ENCODE measurements at places on chromosomes 16 and 17.

GRCh38 chr16:4508806-4509205, 29.8 kb downstream of the CDIP1 start:
- DNase-seq = no peak

DNA sequence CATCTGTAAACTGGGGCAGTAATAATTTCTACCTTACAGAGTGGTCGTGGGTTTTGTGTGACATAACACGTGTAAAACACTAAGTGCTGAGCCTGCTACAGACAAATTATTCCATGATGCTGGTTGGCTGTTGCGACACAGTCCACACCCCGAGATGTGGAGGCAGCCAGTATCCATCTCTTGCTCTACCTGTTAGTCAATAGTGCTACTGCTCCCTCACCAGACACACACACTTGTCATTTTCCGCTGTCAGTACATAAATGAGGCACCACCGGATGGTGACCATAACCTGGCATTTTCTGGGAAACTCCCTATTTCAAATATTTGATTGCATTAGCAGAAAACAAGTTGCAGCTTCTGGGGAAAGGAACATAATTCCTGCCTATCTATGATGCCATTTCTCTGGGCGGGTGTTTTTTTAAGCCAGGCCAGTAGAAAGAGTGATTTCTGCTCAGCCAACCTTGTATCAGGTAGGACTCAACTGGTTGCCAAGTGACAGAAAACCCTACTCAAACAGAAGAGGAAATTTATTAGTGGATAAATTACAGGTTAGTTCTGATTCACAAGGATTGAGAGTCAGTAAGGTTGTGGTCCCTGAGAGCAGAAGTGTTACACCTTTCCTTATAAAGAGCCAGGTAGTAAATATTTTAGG, 24.1 kb downstream of the DNAJA2 start:
- no peak for DNase-seq

GRCh38 chr16:89678258-89678657, 8.2 kb upstream of the CDK10 start:
- no peak for DNase-seq

- DNase-seq = no peak
Measured at GRCh38 chr17:74881073-74881472, 8.3 kb upstream of the FDXR start.

GRCh38 chr17:79625706-79626105, 14.9 kb upstream of the RBFOX3 start:
- DNase-seq = no peak

GRCh38 chr17:6070430-6070912, 292 bp downstream of the WSCD1 start:
- no peak for DNase-seq

DNA sequence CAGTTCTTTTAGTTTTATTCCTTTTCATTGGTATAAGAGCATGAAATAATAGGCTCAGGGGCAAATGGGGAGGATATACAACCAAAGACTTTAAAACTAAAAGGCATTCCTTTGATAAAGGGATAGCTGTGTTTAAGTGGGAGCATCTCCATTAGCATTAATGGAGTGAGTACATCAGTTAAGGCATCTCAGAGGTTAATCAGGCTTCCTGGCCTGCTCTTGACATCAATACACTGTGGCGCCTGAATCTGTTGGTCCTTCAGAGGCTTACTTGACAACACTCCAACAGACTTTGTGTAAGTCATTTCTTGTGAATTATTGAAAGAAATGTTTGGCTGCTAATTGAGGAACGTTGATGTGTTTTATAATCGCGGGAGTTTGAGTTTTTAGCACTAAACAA, 230.7 kb downstream of the BCAS3 start:
- DNase-seq = no peak

DNA sequence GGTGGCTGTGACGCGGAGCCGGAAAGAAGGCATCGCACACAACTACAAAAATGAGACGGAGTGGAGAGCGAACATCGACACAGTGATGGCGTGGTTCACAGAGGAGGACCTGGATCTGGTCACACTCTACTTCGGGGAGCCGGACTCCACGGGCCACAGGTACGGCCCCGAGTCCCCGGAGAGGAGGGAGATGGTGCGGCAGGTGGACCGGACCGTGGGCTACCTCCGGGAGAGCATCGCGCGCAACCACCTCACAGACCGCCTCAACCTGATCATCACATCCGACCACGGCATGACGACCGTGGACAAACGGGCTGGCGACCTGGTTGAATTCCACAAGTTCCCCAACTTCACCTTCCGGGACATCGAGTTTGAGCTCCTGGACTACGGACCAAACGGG, 4.4 kb downstream of the ENPP7 start:
- DNase-seq = no peak

All from ovary (tissue), 10 donors.